ENCODE measurements at places on chromosomes 12 and 14.
A peak's percentile ranks its signal among the peaks of the same experiment; 100 is the strongest.

DNA sequence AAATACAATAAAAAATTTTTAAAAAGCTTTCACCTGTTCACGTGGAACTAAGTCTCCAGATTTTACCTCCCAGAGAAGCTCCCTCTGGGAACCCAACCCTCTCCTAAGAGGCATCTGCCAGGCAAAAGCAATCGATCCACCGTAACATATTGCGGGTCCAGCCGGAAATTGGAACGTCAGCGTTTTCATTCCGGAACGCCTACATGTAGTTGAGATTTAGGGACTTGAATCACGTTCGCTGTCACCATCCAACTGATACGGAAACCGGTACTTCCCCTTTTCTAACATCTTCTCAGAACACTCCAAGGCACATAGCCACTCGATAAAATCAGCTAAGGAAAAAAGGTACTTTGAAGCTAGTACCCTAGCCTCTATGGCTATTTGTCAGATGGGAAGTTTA lies 70.3 kb downstream of the COX16 start:
- no peak for DNase-seq

DNA sequence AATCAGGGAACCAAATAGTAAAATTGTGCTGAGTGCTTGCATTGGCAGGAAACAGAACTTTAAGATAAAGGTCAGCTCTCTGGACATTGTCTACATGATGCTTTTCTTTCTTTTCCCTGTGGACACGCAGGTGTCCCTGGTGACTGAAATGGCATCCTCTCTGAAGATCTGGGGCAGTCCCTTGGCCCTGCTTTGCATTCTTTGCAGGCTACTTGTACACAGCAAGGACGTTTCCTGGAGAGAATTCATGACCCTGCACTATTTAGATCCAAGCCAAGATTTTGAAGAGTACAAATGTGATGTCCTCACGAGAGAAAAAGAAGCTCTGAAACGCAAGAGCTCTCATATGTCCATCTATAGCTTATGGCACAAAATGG lies 11.3 kb upstream of the EDDM3A start:
- no peak for DNase-seq

DNA sequence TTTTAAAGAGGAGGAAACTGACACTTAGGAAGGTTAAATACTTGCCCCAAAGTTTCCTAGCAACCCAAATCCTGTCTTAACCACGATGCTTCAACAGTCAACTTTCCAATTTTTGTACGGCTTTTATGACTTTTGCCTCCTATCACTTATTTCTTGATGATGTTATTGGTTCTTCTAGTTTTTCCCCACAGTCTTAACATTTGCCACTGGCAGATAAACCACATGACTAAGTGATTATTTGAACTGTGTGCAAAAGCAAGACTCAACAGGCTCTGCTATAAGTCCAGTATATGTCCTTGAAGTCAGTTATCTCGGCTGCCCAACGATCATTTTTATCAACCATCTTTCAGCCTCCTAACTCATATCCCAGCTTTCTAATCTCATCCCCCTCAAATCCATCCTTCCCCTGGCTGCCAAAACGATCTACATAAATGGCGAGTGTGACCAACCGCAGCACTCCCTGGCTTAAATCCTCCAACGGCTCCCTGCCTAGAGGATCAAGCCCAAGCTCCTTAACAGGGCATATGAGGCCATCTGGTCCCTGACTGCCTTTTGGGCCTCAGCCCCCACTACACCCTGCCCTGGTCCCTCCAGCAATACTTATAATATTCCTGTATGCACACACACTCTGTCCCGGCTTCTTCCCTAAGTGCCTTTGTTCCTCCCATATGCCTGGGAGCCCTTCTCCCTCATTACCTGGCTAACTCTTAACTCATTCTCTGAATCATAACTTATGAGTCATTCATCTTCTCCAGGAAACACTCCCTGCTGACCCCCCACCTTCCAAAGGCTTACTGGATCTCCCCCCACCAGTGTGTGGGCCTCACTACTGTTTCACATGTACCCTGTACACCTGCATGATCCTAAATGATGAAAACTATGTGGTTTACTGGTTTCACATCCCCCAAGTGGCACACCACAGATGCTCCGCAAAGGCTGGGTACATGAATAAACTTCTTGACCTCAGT lies 8.8 kb downstream of the VPS37B start:
- DNase-seq, result no peak

DNA sequence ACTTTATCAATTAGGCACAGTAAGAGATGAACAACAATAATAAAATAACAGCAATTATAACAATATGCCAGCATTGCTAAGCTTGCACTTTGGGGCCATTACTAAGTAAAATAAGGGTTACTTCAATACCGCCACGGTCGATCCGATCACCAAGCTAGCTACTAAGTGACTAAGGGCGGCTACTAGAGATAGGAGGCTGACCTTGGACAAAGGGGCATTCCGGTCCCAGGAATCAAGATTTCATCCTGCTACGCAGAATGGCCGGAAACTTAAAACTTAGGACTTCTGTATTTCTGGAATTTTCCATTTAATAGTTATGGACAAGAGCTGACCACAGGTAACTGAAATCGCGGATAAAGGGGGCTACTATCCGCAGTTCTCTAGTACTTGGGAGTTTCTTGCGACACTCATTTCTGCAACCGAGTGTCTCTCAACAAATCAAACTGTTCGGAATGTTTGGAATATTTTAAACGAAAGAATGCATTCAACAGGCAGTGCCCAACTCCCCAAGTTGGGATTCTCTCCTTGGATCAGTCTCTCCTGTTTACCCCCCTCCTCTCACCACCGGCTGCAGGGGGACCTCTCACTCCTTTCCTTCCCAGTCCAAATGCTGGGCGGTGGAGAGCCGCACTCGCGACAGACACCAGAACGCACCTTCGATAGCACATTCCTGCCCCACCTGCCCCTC lies 650 bp downstream of the HEBP1 start:
- DNase-seq, result no peak

- DNase-seq, result no peak
Measured at GRCh38 chr14:101033446-101034165, 130.1 kb upstream of the RTL1 start.

DNA sequence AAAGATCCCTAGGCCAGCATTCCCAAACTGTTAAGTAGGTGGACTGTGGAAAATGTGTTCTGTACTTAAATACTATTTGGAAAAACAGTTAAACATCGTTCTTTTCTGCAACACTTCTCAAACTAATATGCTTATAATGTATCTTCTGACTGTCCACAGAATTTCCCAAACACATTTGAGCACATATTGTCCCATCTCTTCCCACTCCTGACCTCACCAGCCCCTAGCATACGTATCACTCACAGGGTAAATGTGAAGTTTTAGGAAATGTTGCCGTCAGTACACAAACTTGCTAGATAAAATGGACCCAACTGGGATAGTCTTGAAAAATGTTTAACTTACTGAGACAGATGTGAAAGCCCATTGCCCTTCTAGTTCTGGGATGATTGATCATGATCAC lies 27.7 kb downstream of the ARID2 start:
- DNase-seq, result no peak

- DNase-seq, result no peak
Measured at GRCh38 chr12:13258197-13258596, 61.7 kb downstream of the EMP1 start.

DNA sequence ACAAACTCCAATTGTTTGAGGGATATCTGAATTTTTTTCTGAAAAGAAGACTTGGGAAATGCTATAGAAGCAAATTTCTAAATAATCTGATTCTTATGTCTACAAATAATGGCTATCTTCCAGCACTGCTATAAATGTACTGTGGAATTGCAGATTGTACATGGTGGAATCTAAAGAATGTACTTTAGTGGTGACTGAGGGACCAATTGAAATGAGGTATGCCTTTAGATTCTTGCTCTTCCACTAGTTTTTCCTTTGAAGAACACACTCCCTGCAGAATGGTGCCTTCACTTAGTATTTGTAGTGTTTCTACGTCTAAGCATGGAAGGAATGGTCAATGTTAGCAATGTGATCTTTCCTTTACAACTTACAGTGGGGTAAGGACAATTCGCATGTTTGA lies 11.7 kb upstream of the PRB4 start:
- no peak for DNase-seq

- no peak for DNase-seq
Measured at GRCh38 chr14:64549791-64550620, at the start of gene PPP1R36. PPP1R36 (plus strand) TSS chr14:64549961; CDS start chr14:64549998, 37 bp downstream.

DNA sequence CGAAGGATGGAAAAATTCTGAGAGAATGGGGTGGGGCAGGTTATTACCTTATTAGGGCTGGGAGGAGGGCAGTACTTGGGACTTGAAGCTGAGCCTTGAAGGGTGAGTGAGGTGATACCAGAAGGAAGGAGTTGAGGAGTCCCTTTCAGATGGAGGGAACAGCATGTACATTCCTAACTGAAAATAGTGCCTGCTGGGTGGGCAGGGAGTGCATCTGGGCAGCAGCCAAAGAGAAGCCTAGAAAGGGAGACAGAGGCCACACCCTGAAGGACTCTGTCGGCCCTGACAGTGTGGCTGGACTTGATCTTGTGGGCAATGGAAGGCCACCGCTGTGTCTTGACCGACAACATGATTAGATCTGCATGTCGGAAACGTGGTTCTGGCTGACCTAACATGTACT lies 147.6 kb downstream of the NDUFA12 start:
- DNase-seq, result no peak

DNA sequence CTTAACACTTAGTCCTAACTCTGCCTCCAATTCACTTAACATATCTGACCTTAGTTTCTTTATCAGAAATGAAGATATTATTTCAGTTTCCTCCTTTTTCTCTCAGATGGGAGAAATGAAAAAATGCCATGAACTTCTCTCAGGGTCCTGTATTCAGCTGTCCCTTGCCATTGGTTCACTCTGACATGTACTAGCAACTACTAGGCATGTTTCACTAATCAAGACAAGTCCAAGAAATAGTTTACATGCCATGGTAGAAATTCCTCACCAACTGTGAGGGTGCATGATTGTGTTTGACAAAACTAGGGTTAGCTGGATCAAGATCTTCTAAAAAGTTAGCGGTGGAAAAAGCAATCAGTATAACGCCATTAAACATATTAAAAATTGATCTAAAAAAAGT lies 7.0 kb upstream of the ATXN7L3B start:
- DNase-seq, result no peak

- DNase-seq, result no peak
Measured at GRCh38 chr14:32286602-32287001, 42.5 kb upstream of the AKAP6 start.

DNA sequence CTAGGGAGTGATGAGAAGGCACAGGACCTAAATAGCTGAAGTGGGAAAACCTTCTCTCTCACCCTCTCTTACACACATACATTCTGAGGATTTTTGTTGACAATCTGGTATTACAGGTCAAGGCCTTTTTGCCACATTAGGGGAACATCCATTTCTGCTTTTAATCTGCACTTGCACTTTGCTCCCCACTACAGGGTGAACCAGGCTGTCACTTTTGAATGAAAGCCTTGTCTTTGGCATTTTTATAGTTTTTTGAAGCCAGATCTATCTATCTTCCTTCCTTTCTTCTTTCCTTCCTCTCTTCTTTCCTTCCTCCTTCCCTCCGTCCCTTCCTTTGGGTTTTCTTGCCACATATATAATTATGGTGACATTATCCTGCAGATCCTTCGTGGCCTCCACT lies 165.9 kb upstream of the OTX2 start:
- DNase-seq, result no peak

DNA sequence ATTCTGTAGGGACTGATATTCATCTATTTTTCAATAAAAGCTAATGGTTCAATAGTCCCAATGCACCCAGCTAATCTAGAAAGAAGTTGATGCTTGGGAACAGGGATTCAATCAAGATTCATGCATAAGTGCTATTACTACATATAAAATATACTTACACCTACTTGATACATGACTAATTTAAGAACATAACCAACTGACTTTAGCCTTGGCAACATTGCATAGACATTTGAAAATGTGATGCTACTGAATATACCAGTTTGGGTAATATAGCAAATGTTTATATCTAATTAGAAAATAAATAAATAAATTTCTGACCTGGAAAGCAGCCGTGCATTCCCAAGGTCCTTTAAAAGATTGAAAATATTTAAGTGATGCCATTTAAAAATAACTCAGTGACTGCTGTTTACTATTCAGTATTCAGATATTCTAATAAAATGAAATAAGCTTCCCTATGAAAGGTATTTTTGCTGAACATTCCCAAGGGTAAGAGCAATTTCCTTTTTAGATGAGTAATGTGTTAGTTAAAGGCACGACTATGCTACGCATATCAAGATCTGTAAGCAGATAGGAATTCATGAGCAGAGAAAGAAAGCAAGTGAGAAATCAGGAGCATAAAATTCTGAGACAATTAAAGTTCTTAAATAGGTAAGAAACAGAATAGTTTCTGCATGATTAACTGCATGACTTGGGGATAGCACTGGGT lies 160.6 kb upstream of the SYT1 start:
- no peak for DNase-seq

DNA sequence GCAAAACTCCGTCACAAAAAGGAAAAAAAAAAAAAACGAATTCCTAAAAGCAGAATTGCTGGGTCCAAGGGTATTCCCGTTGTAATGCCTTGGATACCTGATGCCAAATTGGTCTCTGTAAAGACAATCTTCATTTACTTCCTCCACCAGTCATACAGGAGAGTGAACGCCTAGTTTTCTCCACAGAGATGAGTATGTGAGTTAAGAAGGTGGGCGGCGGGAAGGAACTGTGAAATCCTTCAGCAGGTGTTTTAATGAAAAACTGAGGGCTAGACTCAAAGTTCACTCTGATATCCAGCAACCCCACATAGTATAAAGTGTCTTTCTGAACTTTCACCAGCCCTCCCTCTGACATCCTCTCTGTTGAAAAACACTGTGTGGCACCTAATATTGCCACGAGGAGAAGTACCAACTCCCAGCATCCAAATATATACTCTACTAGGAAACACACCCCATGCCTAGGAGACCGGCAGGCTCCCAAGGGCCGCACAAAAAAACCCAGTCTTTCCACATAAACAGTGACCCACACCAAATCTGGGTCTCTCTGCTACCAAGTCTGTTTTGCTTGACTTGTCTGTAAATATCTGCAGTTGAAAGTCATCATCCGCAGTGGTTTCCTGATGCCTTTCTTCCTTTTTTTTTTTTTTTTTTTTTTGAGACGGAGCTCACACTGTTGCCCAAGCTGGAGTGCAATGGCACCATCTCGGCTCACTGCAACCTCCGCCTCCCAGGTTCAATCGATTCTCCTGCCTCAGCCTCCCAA lies 30.3 kb upstream of the FOXN3 start:
- peak; percentile 36 for DNase-seq

- no peak for DNase-seq
Measured at GRCh38 chr14:105068818-105069217, 3.6 kb upstream of the GPR132 start.

All from bone marrow (tissue), 2 donors.